ENCODE measurements at places on chromosomes 16 and 17.

DNA sequence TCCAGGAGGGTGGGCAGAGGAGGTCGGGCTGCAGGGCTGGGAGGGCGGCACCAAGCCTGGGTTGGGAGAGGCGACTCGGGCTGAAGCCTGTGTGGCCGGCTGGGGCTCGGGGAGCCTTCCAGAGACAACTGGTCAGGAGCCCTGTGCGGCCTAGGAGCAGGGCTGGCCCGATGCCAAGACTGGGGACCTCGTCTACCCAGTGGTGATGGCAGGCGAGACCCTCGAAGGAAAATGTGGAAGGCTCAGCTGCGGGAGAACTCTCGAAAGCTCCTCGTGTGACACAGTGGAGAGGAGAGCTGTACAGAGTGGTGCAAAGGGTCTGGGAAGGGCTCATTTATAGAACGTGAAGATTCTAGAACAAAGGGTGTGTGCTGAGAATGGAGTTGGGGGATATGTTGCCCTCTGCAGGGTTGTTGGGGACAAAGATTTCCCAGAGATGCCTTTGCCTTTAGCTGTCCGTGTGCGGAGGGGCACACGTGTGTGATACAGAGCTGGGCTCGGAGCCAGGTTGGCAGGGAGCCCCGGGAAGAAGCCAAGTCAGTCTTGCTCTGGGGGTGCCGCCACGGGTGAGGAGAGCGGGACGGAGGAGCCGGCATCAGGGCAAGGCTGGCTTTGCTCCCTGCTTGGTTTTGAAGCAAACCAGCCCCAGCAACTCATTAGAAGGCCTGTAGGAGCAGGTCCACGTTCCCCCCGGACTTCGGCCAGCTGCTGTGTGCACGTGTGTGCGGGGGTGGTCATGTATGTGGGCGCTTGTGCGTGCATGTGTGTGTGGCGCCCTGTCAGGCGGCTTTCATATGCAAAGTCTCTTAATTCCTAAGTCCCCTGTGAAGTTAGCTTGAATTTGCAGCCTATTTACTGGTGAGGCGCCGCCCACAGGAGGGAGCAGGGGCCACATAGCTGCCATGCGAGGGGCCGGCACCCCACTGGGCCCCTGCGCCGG is 132.4 kb upstream of the CHMP6 start:
- peak; percentile 66 for DNase-seq

GRCh38 chr16:57711-58110 is 4.1 kb downstream of the SNRNP25 start:
- DNase-seq, result no peak

DNA sequence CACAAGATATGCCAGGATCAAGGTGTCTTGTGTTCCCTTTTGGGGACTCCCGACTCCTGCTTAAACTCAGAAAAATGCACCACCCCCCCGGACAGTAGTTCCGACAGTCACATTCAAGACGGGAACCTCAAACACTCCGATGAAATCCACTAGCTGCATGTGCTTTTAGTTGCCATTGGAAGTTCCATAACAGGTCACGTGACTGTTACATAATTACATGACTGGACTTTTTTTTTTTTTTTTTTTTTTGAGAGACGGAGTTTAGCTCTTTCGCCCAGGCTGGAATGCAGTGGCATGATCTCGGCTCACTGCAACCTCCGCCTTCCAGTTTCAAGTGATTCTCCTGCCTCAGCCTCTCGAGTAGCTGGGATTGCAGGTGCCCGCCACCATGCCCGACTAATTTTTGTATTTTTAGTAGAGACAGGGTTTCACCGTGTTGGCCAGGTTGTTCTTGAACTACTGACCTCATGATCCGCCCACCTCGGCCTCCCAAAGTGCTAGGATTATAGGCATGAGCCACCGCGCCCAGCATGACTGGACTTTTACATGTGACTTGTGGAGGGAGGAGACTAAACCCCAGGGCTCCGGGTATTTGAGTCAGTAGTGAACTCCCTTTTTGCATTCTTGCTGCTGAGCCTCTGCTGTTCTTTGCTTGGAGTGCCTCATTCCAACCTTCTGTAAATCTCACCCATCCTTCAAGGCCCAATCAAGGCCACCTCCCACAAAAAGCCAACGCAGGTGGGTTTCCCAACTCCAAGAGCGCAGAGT is 1.6 kb downstream of the SIRT7 start:
- no peak for DNase-seq

GRCh38 chr16:80427795-80428194 is 113.0 kb upstream of the DYNLRB2 start:
- no peak for DNase-seq

DNA sequence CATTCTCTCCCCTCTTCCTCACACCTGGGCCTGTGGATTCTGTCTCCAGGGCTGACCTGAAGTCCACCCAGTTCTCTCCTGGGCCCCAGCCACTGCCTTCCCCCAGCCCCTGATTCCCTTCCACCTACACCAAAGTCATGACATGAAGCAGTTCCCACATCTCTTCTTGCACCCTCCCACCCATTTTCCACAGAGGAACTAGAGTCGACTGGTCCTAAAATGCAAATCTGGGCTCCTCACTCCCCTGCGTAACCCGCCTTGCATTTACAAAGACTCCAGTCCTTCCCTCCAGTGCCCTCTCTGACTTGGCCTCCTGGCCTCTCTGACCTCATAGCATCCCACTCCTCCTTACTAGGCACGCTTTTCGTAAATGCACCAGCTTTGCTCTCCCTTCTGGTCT is 14.8 kb downstream of the COX6A2 start:
- DNase-seq, result no peak

GRCh38 chr17:50471009-50471905 is 2.6 kb upstream of the CHAD start:
- DNase-seq, result no peak

DNA sequence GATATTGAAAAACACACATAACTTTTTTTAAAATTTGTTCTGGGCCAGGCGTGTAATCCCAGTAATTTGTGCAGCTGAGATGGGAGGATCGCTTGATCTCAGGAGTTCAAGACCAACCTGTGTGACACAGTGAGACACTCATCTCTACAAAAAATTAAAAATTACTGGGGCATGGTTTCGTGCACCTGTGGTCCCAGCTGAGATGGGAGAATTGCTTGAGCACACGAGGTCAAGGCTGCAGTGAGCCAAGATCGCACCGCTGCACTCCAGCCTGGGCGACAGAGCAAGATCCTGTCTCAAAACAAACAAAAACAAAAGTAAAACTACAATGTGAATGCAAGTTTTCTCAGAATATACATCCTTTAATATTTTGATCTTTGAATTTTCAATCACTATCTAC is 15.1 kb downstream of the C16orf54 start:
- no peak for DNase-seq

DNA sequence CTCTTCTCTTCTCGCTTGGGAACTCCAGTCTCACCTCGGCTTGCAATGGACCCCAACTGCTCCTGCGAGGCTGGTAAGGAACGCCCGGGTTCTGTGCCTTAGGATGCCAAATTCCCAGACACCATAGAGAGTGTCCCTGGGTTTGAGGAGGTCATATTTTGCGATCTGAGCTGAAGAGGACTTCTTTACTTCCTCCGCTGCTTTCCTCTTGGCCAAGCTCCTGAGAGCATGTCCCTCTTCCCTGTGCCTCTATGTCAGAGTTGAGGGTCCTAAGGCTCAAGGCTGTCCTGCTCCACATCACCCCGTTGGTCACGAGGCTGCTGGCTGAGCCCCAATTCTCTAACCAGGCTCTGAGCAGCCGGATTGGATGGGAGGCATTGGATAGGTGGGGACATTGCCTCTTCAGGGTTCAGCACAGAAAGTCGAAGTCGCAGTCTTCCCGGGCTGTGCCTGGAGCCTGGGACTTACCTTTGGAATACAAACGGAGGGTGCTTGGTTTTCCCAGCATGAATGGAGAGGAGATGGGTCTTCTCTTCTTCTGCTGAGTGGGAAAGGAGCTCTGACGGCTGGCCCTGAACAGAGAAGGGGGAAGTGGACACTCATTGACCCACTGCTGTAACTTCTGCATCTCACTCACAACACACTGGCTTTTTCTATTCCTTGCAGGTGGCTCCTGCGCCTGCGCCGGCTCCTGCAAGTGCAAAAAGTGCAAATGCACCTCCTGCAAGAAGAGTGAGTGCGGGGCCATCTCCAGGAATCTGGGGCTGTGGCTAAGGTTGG is 416 bp downstream of the MT1H start:
- no peak for DNase-seq

DNA sequence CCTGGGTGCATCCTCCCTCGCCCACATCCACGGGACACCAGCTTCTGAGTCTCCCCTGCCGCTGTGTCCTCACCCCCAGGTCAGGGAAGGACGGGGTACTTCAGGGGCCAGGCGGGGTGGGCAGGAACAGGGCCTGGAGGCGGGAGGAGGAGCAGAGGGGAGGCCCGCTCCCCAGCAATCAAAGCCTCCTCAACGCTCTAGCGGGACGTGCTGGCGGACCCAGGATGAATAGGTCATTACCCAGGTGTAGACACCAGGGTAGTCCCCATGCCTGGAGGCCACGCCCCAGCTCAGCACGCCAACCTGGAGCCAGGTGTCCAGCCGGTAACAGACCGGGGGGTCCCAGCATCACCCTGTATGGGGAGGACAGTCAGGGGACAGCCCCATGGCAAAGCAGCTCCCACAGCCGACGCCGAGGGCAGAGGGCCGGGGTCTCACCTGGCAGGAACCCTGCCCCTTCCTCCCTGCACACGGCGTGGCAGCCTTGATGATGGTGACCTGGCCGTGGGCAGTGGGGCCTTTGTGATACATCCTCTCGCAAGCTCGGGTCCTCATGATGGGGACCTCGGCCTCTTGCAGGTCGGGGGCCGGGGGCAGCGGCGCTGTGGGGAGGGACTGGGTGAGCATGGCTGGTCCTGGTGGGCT is 24.2 kb downstream of the TPSD1 start:
- no peak for DNase-seq

- peak; percentile 52 for DNase-seq
Observed at GRCh38 chr17:61574542-61575351, 16.3 kb downstream of the NACA2 start.

- DNase-seq, result no peak
Observed at GRCh38 chr17:40852364-40852763, 14.7 kb downstream of the KRT12 start.
